Activated T-helper 1 cell treated with anti-CD3 and anti-CD28 coated beads, Interleukin-12 subunit alpha, Interleukin-12 subunit beta, Interleukin-2, Interleukin-4 antibody, amounts not matched to agents 30 ng/mL and 10 ng/mL and 1 ng/mL, durations not matched to agents 14 hours and 24 hours and 36 hours (primary cell): ENCODE measurements at places on chromosomes 3 and 15. TPM values are rescaled to one million over a fixed set of nuclear protein-coding genes. Genes with fewer than 3 reads are reported as not detected.

The CAPN3 gene
- 1.5 and 1.6 TPM in 2 replicates for total RNA-seq

The ATP13A4 gene
- total RNA-seq = 0.31 and 1.7 TPM in 2 replicates

The CCR2 gene
- 20.6 and 21.0 TPM in 2 replicates for total RNA-seq

The LRTM1 gene
- total RNA-seq = not detected in 2 replicates

The ISLR gene
- total RNA-seq = not detected in 2 replicates

The CMTM8 gene
- total RNA-seq = 5.0 and 5.7 TPM in 2 replicates

The TRANK1 gene
- 2.3 and 3.4 TPM in 2 replicates for total RNA-seq

The AHSG gene
- 0.16 TPM in 1 of 2 replicates, not detected in the other for total RNA-seq

The DZIP3 gene
- 5.0 and 5.2 TPM in 2 replicates for total RNA-seq

The RTP4 gene
- total RNA-seq = 3.4 and 4.0 TPM in 2 replicates

The ZNF639 gene
- total RNA-seq = 36.2 and 37.0 TPM in 2 replicates

The DAZL gene
- 0.10 TPM in 2 replicates for total RNA-seq

The MUSTN1 gene
- 1.7 TPM in 1 of 2 replicates, not detected in the other for total RNA-seq

The GATA2 gene
- 0.18 and 0.22 TPM in 2 replicates for total RNA-seq

The INTS14 gene
- total RNA-seq = 47.4 and 53.3 TPM in 2 replicates

The FEZF2 gene
- not detected in 2 replicates for total RNA-seq

The PLIN1 gene
- not detected in 2 replicates for total RNA-seq

The REC114 gene
- total RNA-seq = not detected in 2 replicates

The STAC gene
- total RNA-seq = not detected in 2 replicates

The KIF15 gene
- 23.2 and 25.5 TPM in 2 replicates for total RNA-seq

The POLQ gene
- 29.0 and 30.1 TPM in 2 replicates for total RNA-seq

The FOXB1 gene
- total RNA-seq = 1.2 and 1.3 TPM in 2 replicates

The TIMP4 gene
- total RNA-seq = 0.12 TPM in 1 of 2 replicates, not detected in the other

The RYR3 gene
- 0.02 TPM in 1 of 2 replicates, not detected in the other for total RNA-seq

The GOLGA8J gene
- total RNA-seq = 0.23 TPM in 1 of 2 replicates, not detected in the other

The PRR23A gene
- total RNA-seq = not detected in 2 replicates

The DNAH12 gene
- 0.17 TPM in 1 of 2 replicates, not detected in the other for total RNA-seq

The DNAJB8 gene
- total RNA-seq = not detected in 2 replicates

The DPH3 gene
- 28.1 and 36.6 TPM in 2 replicates for total RNA-seq

The ST3GAL6 gene
- total RNA-seq = 0.44 and 0.83 TPM in 2 replicates

The FGF12 gene
- total RNA-seq = not detected in 2 replicates

The BBS4 gene
- total RNA-seq = 10.0 and 10.3 TPM in 2 replicates

The LSMEM2 gene
- not detected in 2 replicates for total RNA-seq

The PIF1 gene
- total RNA-seq = 19.1 and 23.9 TPM in 2 replicates

The LRRC49 gene
- not detected in 2 replicates for total RNA-seq

The EPHA6 gene
- not detected in 2 replicates for total RNA-seq

The ATP8B4 gene
- total RNA-seq = 49.7 and 52.9 TPM in 2 replicates

The EIF2B5 gene
- total RNA-seq = 75.6 and 75.9 TPM in 2 replicates

The NXPE3 gene
- total RNA-seq = 17.6 and 17.8 TPM in 2 replicates

The SOX2 gene
- 0.07 and 0.10 TPM in 2 replicates for total RNA-seq
